ENCODE measurements at places on chromosomes 7 and 10.

GRCh38 chr10:36669615-36670352 lies 455.6 kb upstream of the ANKRD30A start:
- no peak for DNase-seq

- DNase-seq, result no peak
Observed at GRCh38 chr10:6195846-6196245, 6.9 kb upstream of the PFKFB3 start.

DNA sequence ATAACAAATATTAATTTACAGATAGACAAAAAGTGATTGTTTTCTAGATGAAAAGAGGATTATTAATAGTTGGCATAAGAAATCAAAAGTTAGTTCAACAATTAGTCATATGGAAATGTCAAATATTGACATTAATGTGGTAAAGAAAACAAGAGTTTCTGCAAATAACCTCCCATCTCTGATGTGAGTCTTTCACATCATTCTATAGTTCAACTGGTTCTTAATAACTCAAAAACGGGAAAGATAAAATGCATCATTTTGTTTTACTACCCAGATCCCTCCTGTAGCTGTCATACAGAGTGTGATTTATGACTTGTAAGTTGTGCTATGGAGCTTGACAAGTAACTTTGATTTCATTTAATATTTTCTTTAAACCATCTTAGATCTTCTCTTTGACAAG lies 594.8 kb downstream of the ZWINT start:
- no peak for DNase-seq

DNA sequence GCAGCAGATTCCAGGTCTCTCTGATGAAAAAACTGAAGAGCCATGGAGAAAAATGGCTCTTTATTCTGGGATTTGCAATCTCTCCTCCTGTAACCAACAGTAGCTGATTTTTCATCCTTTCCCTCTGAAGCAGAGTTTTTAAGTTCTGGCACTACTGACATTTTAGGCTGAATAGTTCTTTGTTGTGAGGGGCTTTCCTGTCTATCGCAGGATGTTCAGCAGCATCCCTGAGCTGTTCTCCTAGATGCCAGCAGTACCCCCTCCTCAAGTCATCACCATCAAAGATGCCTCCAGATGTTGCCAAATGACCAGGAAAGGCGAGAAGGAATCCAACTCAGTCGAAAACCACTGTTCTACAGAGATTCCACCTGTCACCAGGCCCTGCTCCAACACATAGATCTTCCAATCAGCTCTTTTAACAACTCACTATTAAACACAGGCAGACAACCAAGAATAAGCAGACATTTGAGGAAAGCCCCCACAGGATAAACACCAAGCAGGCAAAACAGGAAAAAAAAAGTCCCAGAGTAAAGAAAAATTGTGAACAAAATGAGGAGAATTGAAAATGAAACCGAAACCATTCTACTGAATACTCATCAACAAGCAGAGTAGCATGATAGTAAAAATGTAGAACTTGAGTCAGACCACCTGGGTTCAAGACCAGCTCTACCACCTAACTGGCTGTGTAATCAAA lies 124.8 kb downstream of the MPP7 start:
- peak; percentile 34 for DNase-seq

DNA sequence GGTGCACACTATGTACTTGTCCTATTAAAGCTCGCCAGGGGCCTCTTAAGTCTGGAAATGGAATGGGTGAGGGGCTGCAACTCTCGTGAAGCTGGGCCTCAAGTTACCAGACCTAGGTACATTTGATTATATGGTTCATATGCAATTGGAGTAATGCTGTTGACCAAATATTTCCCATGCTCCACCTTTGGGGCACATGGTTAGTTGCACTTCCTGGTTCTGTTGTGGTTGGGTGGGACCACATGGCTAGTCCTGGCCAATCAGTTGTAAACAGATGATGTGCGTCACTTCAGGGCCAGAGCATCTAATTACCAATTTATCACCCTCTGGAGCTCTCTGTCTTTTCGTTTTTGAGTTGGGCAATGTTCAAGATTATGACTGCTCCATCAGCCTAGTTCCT lies 39.5 kb upstream of the OPN4 start:
- DNase-seq, result no peak

DNA sequence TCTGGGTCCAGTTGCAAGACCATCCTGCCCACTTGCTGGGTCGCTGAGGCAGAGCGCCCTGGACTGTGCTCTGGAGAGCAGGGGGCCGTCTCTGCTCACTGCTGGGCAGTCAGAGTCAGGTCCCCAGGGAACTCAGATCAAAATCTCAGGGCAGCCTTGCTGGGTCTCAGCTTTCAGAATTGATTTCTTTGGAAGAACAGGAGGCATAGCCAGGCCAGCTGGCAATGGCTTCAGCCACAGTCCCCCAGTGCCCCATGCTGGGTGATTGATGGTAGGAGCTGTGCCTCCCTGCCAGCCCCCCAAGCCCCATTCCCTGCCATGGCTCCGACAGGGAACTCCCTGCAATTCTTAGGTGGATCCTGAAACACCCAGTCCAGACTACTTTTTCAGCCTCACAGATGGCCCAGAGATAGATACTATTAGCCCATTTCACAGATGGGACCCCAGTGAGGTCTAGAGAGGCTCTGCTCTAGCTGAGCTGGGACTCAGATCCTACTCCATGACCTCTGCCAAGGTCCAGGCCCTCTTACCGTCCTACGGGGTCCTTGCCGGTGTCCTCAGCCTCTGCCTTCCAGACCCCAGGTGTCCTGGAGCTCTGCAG lies 467 bp downstream of the MMRN2 start:
- no peak for DNase-seq

DNA sequence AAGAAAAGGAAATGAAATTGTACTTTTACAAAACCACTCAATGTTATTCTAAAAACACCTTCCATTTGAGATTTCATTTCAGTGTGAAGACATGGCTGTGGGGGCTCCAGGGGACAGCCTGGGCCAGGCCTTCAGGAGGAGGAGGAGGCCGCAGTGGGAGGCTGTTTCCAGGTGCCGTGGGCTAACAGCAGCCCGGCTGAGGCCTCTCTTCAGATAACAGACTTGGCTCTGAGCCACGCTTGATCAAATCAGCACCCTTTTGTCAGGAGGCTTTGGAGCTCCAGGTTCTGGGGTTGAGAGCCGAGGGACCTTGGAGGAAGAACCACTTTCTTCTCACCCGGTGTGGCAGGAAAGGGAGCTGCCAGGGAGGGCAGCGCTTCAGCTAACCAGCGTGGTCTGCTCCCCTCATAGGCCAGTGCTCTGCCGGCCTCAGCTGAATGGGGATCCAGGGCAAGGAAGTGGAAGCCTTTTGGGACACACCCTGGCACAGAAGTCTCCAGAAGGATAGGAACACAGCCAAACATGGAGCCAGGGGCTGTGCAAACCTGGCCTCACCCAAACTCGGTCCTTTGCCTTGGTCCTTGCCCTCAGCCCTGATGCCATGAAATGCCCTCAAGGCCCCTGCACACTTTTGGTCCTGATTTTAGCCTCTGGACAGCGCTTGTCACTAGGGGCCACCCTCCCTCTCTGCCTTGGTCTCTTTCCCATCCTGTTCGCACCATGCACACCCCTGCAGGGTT lies 23.5 kb upstream of the CHST15 start:
- no peak for DNase-seq

DNA sequence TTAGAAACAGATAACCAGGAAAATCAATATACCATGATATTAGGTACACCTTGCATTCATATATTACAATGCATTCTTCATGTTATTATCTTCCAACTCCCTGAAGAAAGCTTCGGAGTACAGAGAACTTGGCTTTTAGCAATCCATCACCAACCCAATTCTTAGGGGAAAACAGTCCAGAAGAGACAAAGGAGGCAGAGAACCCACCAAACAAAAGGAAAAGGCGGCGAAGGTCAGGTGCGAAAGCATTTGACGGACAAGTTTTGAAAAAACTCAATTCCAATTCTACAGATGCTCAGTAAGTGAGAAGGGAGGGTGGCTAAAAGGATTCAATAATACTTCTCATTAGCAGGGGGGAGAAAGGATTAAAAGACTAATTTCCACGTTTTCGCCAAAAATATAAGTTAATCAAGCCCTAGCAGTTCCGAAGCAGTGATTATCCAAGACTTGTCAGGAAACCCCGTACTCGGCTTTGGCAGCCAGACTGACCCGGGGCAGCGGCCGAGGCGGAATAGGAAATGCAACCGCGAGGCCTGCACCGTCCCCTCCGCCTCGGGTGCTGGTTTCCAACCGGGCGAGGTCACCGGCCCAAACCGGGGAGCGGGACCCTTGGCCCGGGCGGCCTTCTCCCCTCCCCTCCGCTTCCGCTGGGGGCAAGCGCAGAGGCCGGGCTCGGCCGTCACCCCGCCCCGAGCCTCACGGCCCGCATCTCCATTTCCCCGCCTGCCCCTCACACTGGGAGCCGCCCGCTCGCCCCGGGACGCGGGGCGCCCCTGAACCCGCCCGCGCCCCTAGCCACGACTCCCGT lies 747 bp downstream of the GDI2 start:
- DNase-seq, result peak; percentile 71

Data from activated T-cell treated with anti-CD3 and anti-CD28 coated beads, Interleukin-2, amount 50 U/mL, for 48 hours (primary cell).